ENCODE measurements at places on chromosomes 6 and 20.

DNA sequence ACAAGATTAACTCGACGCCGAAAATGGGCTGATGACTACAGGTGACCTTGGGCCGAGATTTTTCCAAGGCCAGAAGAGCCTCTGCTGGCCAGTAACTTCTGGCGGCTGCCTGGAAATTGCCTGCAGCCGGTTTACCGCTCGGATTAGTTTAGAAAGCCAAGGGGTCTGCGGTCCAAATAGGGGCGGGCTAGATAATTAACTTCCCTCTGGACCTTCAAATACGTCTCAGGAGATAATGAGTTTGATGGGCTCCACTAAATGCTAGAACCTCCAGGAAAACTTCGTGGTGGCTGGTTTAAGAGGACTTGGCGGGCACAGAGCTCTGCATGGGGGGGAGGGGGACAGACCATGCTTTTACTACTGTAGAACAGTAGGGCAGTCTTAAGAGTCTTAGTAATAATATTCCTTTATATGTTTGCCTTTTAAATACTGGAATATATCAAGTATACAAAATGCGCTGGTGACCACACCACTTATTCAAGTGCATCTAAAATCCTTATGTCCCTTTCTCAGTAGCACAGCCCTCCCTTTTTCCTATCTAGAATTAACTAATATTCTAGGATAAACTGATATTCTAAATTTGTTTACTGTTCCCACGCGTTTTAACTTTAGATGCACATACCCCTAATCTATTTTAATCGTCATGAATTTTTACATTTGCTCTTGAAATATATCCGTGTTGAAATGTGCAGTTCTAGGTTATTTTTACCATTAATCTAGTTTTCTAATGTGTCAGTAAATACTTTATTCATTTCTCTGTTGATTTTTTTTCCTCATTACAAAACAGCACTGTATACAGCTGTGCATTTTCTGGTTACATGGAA, 107.5 kb upstream of the PRSS16 start:
- DNase-seq, result peak; percentile 61

- no peak for DNase-seq
Observed at GRCh38 chr6:136526937-136527336, 23.3 kb downstream of the MAP7 start.

GRCh38 chr6:44463728-44464450, 76.4 kb downstream of the CDC5L start:
- DNase-seq, result no peak

- DNase-seq, result no peak
Observed at GRCh38 chr6:142279350-142280180, 22.2 kb upstream of the ADGRG6 start.

GRCh38 chr6:31267651-31268368, 4.1 kb downstream of the HLA-C start:
- peak; percentile 23 for DNase-seq

GRCh38 chr20:48190757-48191156, 405.5 kb upstream of the SULF2 start:
- DNase-seq, result no peak

GRCh38 chr6:21915707-21916260, 322.2 kb downstream of the SOX4 start:
- DNase-seq, result no peak

- no peak for DNase-seq
Observed at GRCh38 chr6:113432521-113433334, 424.4 kb upstream of the MARCKS start.

DNA sequence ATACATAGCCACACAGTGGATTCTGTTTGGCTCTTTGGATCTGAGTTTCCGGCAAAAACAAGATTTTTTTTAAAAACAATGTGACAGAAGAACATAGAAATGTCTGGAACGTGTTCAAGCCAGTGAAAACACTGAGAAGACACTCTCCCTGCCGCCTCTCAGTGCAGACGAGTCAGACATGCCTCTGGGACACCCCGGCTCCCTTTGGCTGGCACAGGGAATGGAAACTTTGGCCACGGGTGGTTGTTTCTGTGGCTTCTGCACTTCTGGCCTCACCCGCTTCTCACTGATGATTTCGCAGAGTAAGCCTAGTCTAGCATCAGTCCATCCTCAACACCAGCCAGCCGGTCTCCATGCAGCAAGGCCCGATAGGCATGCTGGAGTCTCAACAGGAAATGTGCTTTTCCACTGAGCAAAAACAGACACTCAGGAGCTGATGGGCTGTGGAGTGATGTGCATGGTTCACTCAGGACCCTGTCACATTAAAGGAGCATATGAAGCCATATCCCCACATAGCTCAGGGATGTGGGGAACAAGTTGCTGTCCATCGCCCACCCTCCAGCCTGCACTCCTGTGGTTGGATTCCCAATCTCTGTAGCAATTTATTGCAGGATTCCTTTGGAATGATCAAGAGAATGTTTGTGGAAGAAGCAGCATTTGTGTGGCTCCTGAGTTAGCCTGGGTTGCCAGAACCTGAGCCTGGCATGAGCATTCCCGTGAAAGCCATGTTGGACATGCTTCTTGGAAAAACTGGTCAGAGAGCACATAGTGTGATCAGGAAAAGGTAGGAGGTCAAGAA, 262.0 kb upstream of the RIN2 start:
- no peak for DNase-seq

GRCh38 chr6:125257351-125257750, 44.4 kb downstream of the HDDC2 start:
- no peak for DNase-seq

- DNase-seq, result no peak
Observed at GRCh38 chr20:49712646-49712995, 1.1 kb downstream of the B4GALT5 start.

DNA sequence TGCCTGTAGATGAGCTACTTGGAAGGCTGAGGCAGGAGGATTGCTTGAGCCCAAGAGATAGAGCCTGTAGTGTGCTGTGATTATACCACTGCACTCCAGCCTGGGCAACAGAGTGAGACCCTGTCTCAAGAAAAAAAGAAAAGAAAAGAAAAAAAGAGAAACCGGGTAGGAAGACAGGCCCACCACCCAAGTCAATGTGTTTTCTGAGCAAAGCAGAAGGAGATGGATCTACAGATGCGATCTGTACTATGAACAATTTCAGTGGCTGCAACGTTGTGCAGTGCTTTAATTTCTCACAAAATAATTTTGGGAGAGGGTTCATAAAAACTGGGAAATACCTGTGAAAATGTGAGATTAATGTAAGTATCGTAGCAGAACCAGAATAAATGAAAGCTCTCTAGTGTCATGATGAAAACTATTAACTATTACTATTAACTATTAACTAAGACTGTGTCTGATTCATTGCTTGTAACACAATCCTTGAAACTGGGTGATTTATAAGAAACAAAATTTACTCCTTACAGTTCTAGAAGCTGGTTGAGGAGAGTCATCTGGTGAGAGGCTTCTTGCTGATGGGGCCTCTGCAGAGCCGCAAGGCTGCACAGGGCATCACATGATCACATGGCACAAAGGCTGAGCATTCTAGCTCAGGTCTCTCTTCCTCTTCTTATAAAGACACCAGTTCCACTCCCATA, 233.1 kb upstream of the ZNF217 start:
- DNase-seq, result no peak

- DNase-seq, result no peak
Observed at GRCh38 chr20:59848182-59848581, 85.3 kb downstream of the SYCP2 start.

DNA sequence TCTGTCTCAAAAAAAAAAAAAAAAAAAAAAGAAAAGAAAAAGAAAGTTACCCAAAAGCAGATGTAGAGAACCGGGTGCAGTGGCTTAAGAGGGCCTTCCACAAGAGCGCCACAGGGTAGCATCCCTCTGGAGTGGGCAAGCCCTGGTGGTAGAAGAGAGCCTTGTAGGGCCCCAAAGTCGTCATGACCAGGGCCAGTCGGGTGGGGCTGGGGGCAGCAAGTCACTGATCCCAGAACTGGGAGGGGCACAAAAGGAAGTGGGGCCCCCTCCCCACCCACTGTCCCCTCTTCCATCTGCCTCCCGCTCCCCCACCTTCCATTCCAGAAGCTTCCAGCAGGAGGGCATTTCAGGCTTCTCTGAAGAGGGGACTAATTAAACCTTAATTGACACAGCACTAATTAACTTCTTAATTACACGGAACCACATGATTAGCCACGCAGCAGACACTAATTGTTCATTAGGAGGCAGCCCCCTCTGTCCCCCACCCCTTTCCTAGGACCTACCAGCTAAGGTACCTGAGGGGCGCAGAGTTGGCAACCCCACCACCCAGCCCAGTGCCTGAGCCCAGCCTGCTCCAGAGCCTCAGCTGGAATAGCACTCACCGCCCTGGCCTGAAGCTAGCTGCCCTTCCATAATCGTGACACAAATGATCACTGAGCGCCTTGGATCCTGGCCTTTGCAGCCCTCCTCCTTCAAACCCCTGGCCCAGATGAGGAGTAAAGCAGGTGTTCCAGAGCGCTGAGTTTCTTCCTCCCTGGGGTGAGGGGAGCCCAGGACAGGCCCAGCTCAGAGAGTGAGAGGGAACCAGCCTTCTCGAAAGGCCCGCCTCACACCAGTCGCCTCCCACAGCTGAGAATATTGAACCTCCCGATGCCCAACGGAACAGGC, 34.8 kb downstream of the MDFI start:
- no peak for DNase-seq

- no peak for DNase-seq
Observed at GRCh38 chr6:158778005-158778527, 41.1 kb downstream of the EZR start.

- DNase-seq, result no peak
Observed at GRCh38 chr6:82144852-82145340, 102.6 kb downstream of the IBTK start.

- no peak for DNase-seq
Observed at GRCh38 chr6:137119196-137120104, 54.0 kb downstream of the IL22RA2 start.

DNA sequence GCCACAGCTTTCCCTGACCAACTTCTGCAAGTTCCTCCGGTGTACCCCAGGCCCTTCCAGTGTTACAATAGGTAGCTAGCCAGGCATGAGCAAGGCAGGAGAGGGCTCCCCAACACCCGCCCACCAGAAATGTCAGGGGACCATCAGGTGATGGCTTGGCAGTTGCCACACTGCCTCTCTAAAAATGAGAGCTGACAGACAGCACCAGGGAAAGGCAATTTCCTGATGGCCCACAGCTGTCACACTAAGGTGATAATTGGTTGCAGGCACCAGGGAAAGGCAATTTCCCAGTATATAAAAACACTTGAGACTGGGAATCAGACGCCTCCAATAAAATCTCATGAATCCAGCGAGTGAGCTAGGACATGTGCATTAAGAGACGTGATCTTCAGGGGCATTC, 49.9 kb downstream of the PXDC1 start:
- no peak for DNase-seq

- DNase-seq, result no peak
Observed at GRCh38 chr20:14453259-14453658, 115.8 kb upstream of the FLRT3 start.

GRCh38 chr20:35661908-35662307, 2.8 kb downstream of the CPNE1 start:
- DNase-seq, result no peak

- no peak for DNase-seq
Observed at GRCh38 chr6:127914240-127914639, 13.4 kb upstream of the THEMIS start.

GRCh38 chr6:21402368-21402767, 191.2 kb upstream of the SOX4 start:
- peak; percentile 41 for DNase-seq

- DNase-seq, result no peak
Observed at GRCh38 chr6:129494586-129494985, 215.4 kb downstream of the ARHGAP18 start.

DNA sequence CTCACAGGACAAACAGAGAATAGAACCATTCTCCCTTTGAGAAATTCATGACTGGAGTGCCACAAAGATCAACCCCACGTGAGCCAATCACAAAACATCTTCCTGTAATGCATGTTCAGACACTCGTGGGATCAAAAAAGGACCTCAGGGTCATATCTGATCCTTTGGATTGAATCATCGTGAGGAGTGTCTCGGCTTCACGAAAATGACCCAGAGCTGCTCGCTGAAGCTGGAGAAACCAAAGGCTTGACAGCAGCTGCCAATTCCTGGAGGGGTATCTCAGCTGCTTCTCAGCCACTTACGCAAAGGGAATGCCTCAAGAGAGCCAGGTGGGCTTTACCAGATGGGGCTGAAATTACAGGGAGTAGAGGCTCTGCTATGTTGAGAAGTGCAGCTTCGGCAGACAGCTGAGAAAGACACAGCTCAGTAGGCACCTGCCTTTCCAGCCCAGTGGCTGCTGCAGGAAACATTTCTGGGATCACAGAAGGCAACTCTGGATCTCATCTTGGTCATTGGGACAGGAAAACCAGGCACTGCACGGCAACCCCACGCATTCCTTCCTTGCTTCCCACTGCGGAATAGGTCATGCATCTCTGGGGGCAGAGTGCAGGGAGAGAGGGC, 813.1 kb downstream of the KIF16B start:
- DNase-seq, result no peak

- DNase-seq, result no peak
Observed at GRCh38 chr20:2353231-2353630, 27.5 kb upstream of the TGM6 start.

- DNase-seq, result peak; percentile 22
Observed at GRCh38 chr20:32626859-32627636, 41.9 kb upstream of the NOL4L start.

DNA sequence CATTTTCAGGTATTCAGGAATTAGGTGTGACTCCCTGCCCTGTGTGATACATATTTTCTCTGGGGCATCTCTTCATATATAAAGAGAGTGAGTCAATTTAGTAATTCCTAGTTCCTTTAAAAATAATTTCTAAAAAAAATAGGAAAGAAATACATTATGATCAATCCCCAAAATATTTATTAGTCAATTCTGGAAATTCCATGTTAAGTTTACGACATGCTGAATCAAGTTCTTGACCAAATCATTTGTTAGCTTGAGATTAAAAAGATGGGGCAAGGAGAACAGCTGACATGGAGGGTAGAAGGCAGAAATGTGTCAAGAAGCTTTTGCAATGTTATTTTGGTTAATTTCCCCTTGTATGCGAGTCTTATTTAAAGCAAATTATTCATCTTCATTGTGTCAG, 22.7 kb upstream of the PRDM1 start:
- DNase-seq, result no peak

DNA sequence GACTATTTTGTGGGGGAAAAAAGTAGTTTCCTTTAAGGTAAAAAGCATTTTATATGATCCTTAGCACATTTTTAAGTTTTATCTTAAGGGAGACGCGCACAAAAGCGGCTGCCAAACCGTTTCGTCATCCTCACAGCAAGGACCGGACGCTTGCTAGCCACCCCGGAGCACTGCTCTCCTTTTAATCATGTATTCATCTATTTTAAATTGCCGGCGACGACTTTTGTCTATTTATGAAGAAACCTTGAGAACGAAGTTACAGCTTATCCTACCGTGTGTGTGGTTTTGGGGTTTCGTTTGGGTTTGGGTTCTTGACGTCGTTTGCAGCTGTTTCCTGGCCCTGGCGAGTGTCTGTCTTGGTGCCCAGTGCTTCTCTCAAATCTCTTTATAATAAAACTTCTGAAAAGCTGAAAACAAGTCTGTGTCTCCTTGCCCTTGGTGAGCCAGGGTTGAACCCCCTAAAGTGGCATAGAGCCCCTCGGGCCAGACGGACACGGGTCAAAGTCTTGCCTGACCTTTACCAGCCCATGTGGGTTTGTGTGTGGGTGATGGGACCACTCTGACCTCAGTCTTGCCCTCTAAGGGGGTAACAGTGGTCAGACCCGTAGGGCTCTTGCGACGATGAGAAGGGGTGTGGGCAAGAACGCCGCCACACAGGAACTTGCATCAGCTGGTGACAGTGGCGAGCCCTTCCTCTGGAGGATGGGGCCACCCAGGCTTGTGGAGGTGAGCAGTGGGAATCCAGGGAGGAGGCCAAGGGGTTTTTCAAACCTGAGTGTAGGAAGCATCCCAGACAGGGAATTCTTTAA, 117.6 kb downstream of the JPH2 start:
- peak; percentile 90 for DNase-seq

All from activated CD8-positive, alpha-beta T cell treated with anti-CD3 and anti-CD28 coated beads for 36 hours (primary cell).